ENCODE measurements at places on chromosomes 1 and 21.

DNA sequence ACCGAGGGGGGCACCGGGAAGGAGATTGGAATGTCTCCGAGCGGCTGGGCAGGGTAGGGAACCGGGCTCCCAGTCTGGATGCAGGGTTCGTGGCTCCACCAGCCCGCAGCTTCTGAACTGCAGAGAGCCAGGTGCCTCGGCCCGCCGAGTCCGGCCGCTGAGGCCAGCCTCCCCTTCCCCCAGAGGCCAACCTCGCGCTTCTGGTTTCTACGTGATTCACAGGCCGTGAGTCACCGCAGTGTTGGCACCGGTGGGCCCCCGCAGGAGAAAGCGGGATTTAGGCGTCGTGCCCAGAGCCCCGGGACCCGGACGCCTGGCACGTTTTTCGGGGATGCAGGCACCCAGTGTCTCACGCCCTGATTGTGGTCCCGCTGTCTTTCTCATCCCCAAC is 458 bp downstream of the CRABP2 start:
- peak; percentile 67 for DNase-seq

DNA sequence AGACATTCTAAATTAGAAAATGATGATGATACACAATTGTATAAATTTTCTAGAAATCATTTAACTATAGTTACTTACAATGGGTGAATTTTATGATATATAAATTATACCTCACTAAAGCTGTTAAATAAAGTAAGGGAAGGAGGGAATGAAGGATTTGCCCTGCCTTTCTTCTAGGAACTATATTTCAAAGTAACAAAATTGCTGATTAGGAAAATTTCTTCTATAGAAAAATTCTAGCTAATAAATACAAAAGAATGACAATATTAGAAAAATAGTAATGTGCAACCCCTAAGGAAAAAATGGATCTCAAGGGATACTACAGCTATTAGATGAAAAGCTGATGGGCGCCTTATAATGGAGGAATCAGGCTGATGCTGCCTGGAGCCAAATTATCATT is 23.1 kb downstream of the SPATA6 start:
- no peak for DNase-seq

DNA sequence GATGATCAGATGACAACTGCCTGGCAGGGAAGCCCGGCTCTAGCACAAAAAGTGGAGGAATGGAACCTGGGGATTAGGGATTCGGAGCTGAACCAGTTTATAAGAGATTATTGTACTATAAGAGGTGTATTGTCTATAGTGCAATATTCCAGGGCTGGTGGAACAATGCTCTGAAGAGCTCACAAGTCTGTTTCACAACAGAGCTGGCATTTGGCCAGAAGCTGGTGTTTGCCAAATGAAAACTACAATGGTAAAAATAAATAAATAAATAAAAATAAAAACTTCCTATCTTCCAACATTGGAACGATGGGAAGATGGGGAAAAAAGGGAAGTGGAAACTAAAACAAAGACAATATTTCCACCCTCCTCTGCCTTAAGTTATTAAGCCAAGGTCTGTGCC is 73.5 kb downstream of the CHODL start:
- no peak for DNase-seq

GRCh38 chr21:22965455-22966135 is 1967.4 kb downstream of the NCAM2 start:
- peak; percentile 12 for DNase-seq

GRCh38 chr1:50977575-50978143 is 7.6 kb downstream of the CDKN2C start:
- DNase-seq: peak; percentile 61

DNA sequence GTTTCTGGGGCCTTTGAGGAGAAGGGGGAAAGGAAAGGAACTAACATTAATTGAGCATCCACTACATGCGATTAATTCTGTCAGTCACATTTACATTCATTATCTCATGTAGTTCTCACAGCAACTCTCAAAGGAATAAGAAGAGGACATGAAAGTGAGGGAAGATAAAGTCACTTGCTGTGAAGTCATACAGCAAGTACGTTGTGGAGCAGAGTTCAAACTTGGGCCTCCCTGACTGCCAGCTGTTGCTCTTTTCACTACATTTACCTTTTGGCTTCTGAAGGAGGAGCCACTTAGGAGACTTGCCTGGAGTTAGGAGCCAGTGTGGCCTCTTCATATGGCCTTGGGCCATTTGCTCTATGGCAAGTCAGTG is 6.2 kb downstream of the ZNF691 start:
- DNase-seq: no peak

GRCh38 chr1:110243574-110243973 is 33.5 kb downstream of the KCNC4 start:
- DNase-seq: peak; percentile 48

DNA sequence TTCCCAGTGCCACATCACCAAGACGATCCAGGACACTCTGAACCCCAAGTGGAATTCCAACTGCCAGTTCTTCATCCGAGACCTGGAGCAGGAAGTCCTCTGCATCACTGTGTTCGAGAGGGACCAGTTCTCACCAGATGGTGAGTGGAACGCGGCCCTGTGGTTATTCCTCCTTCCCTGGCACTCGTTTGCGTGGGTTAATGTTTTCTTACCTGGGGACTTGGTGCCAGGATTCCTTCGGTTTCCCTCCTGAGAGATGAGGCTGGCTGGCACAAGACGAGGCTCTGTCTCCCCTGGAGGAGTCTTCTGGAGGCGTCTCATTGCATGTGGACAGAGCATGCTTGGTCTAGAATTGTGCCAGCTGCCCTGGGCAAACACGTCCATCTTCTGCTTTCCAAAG is 29.3 kb downstream of the ATP5PO start:
- DNase-seq: no peak

GRCh38 chr1:15177710-15178166 is 24.2 kb downstream of the TMEM51 start:
- no peak for DNase-seq

GRCh38 chr21:43333298-43334062 is 93.5 kb downstream of the SIK1 start:
- DNase-seq: peak; percentile 63

- DNase-seq: no peak
Observed at GRCh38 chr1:37469386-37469785, 5.0 kb upstream of the ZC3H12A start.

DNA sequence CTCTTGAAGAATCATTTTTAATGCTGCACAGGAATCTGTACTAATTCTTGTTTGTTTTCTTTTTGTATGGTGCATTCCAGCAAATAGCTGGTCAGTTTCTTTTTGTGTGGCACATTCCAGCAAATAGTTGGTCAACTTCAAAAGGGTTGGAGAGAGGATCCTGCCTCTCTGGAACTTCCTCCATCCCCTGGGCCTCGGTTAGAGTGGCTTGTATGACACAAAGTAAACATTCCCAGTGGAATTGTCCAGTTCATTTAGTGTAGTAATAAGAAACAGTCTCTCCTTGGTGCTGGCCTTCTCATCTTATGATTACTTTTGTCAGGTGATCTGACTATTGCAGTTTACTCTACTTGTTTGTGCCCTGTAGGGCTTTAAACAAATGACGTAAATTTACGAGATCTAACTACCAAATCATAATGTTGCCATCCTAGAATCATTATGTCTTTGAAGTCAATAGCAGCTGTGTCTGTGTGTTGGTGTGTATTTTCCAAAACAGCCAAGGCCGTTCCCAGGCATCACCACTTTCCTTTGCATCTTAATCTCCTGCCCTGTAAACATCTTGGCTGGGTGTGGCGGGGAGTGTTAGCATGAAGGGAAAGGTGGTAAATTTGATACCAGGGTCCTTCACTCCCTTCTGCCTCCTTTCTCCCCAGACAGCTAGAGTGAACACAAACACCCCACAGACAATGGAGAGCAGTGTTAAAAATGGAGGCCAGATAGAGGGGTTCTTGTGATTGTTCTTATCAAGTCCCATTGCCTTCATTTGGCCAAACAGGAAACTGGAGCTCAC is 77.9 kb downstream of the CDC7 start:
- no peak for DNase-seq

- DNase-seq: no peak
Observed at GRCh38 chr1:230891413-230891812, 23.1 kb upstream of the C1orf198 start.

- no peak for DNase-seq
Observed at GRCh38 chr1:161313554-161314200, 504 bp upstream of the SDHC start.

DNA sequence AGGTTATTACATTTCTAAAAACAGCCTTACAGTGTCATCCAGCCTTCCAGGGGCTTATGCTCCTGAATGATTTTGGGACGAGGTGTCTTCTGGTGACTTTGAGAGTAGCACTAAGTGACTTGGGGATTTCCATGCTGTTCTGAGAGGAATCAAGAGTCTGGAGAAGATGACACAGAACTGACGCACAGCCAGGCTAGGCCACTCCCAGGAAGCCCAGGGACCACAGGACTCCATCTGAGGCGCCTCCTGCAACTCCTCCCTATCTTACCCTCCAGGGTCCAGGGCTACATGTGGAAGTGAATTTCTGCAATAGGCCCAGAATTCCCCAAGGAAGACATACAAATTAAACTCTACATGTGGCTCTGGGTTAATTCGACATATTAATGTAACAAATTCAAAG is 92.5 kb downstream of the SLC25A24 start:
- DNase-seq: no peak

GRCh38 chr1:182196897-182197870 is 135.7 kb upstream of the ZNF648 start:
- DNase-seq: no peak

GRCh38 chr1:109894823-109895719 is 15.6 kb upstream of the CSF1 start:
- no peak for DNase-seq

DNA sequence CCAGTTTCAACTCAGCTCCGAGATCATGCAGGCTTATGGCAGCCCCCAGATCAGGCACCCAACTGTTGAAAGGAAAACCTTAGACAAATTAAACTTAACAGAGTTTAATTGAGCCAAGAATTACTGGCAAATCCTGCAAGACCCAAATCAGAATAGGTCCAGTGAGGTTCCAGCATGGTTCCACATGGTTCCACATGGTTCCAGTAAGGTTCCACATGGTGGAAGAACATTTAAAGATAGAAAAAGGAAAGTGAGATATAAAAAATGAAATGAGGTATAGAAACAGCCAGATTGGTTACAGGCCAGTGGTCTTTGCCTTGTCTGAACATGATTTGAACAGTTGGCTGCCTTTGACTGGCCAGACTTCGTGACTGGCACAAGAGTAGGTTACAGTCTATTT is 288.8 kb upstream of the LRRC7 start:
- DNase-seq: no peak

- peak; percentile 98 for DNase-seq
Observed at GRCh38 chr1:154972517-154973343, 1.8 kb upstream of the CKS1B start.

DNA sequence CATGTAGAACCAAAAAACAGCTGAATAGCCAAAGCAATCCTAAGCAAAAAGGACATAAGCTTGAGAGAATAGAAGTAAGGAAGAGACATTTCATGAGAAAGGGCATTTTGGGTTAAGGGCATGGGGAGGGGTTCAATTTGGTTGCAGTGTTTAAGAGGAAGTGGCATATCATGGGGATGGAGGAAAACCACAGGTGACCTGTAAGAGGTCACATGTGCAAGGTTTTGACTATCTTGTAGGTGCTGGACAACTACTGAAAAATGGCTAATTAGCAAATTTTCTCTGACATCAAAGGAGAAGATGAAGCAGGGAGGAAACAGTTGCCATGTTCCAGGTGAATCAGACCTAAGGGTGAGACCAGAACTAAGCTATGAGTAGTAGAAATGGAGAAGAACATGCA is 31.3 kb upstream of the ROR1 start:
- no peak for DNase-seq

GRCh38 chr1:100536031-100536430 is 1.9 kb upstream of the GPR88 start:
- no peak for DNase-seq

DNA sequence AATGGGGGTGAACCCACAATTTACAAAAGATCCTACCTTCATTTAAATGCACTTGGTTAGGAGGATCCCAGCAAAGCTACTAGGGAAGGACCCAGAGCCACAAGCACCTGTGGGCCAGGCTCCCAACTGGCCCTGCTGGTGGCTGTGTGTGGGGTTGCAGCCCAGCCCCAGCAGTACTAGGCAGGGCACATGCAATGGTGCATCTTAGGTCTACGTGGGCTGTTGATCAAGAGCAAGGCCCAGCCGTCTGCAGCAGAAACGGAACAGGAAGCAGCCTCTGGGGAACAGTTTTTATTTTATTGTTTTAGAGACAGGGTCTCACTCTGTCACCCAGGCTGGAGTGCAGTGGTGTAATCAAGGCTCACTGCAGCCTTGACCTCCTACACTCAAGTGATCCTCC is 134.1 kb upstream of the RAB4A start:
- DNase-seq: no peak

DNA sequence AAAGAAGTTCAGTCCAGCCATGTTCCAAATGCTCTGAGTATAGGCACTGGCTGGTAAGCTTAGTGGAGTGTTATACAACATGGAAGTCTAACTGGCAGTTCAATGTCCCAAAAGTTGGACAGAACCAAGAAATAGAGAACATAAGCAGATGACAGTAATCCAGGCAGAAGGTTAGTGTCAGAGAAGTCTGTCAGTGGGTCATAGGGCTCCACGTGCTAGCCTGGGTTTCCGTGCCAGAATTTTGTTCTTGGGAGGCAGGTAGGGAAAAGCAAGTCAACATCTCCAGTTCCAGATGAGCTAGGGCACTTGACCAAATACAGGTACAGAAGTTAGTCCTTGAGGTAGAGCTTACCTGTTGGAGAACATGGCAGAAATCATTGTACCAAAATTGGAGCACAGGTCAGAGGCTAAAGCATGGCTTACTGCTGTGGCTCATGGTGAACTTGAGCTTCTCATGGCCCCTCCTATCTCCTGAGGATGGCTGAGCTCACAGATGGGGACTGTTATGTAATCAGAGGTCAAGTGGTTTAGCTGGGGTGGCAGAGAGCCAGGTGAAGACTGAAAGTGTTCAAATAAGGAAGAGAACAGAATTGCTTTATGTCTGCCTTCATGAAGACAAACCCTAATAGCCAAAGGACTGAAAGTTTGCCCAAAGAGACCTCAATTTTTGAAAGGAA is 170.8 kb downstream of the NFIA start:
- DNase-seq: no peak

- DNase-seq: no peak
Observed at GRCh38 chr1:30998171-30998570, 67.3 kb downstream of the PUM1 start.

DNA sequence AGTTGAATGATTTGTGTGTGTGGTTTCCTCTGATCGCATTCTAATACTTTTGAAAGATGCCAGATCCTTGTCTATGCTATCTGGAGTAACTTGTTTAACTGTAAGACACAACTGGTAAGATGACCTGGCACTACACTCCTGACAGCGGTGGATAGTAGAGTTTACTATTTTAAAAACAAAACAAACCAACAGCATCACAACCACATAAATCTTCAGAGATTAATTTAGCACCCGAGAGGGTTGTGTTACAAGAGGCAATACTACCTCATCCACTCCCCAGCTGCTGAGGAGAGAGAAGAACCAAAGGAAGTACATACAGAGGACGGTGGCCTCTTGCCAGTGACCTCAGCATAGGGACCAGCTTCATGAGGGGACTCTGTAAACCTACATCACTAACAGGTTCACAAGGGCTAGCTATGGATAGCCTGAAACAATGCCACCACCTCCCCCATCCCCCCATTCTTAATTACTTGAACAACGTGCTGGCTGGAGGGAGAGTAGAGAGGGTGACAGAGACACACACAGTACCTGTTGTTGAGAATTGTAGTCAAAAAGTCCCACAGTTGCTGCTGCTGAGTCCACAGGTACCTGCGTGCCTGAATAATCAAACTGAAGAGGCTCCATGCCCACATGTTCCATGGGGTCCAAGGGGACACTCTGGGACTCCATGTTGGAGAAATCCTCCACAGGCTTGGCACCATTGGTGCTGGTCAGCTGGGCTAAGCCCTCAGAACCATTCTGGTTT is 73.5 kb downstream of the PUM1 start:
- DNase-seq: no peak
